Mammary epithelial cell (primary cell): ENCODE measurements at places on chromosomes 6 and 20. TPM values are rescaled to one million over a fixed set of nuclear protein-coding genes. Genes with fewer than 3 reads are reported as not detected.

DNA sequence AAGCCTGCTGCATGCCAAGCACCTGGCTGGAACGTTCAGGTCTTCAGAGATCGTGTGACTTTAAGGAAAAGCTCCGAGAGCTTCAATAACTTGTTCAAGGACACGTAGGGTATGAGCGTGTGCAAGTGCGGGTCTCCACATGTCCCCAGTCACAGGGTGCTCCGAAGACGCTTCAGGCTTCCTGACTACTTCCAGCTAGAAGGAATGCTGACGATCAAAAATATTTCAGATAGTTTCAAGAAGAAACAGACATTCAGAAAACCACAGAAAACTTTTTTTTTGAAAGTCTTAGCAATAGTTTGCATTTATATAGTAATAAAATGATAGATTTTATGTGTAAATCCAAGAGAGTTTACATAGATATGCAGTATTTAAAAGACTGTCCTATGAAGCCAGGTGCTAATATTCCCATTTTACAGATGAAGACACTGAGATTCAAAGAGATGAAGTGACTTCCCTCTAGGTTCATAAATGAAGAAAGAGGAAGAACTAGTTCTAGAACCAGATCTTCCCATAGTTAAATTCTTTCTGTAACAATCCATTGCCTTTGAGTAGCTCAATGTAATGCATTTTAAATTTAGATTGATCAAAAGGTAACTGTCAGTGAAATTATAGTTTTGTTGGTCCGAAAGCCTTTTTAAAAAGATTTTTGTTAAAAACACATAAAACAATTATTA lies 247.6 kb downstream of the MYLK4 start:
- no peak for DNase-seq

- DNase-seq, result no peak
Measured at GRCh38 chr6:8352966-8353340, 82.4 kb downstream of the SLC35B3 start.

SLA2 gene
- total RNA-seq, result not detected

OGFRL1 gene
- 106 TPM for total RNA-seq

PHACTR3 gene
- total RNA-seq, result not detected

DNA sequence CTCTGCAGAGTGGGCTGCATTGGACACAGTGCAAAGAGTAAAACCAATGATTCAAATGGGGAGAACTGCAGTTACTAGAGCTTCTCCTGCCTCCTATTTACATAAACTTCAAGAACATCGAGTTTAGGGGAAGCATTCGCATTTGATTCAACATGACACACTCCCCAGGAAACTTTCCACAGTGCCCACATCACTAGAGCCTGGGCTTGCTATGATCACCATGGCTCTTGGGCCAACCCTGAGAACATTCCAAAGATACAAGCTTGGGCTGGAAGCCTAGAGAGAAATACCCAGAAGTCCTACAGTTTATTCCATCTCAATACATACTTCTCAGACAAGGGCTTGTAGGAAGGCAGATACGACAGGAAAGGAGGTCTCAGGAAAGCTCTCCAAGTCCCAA lies 337.9 kb downstream of the CD83 start:
- DNase-seq, result no peak

- peak; percentile 16 for DNase-seq
Measured at GRCh38 chr6:125596020-125596419, 153.4 kb upstream of the HEY2 start.

GRCh38 chr20:25360631-25361286 lies 29.9 kb downstream of the ABHD12 start:
- no peak for DNase-seq

GRCh38 chr6:38604700-38605099 lies 35.0 kb downstream of the BTBD9 start:
- DNase-seq, result no peak

TRIM10 gene
- total RNA-seq, result not detected

TTLL9 gene
- total RNA-seq, result 0.21 TPM in 1 of 2 replicates, not detected in the other
